ENCODE measurements at places on chromosomes 3 and 15. TPM values are rescaled to one million over a fixed set of nuclear protein-coding genes. Genes with fewer than 3 reads are reported as not detected.

DNA sequence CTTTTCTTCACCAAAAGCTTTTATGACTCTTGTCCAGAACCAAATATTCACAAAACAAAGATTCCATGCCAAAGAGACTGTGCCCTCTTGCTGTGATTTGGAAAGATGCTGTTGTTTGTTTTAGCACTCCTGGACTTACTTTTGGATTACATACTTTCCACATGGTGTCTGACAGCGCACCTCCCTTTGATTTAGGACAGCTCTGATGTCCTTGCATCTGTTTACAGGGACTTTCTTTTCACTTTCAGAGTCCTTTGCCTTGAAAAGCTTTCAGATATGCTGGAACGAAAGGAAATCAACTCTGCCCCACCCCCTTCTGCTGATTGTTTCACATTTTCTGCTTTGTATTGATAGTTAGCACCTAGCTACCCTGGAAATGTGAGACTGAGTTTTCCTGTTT is 133.0 kb upstream of the NR2E3 start:
- no peaks in the 10 kb centered on the region for H3K36me3 ChIP-seq
- no peaks in the 10 kb centered on the region for H3K4me1 ChIP-seq
- no peak overlapping the region for H3K4me3 ChIP-seq
- no peak for DNase-seq
- H3K27ac ChIP-seq = no peak overlapping the region

Gene SUCNR1
- 9.0 TPM for total RNA-seq

- H3K4me1 ChIP-seq = no peaks in the 10 kb centered on the region
- no peak overlapping the region for H3K4me3 ChIP-seq
- no peak overlapping the region for H3K27ac ChIP-seq
These were observed 28.3 kb downstream of the EHHADH start for GRCh38 chr3:185225523-185225922.

DNA sequence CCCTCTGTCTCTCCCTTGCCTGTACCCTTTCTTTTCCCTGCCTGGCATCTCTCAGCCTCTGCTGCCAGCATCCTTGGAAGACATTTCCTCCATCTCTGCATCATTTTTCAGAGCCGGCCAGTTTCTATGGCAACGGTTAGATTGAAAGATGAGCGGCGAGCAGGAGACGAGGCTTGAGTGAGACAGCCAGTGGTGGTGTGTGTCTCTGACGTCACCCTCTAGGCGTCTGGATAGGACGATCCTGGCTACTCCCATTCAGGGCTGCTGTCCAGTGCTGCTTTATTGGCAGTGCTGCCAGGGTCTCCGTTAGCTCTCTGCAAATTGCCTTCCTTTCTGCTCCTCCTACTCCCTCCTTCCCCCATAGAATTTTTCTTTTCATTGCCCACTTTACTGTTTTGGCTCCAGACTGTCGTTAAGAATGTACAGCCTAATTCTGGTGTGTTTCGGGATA is 57.9 kb downstream of the TRAK1 start:
- peak; percentile 29 for DNase-seq
- no peak overlapping the region for H3K27ac ChIP-seq
- no peaks in the 10 kb centered on the region for H3K36me3 ChIP-seq
- no peak overlapping the region for H3K4me3 ChIP-seq
- H3K4me1 ChIP-seq = peaks cover 13% of the 10 kb centered on the region
- H3K27me3 ChIP-seq = no peaks in the 10 kb centered on the region

DNA sequence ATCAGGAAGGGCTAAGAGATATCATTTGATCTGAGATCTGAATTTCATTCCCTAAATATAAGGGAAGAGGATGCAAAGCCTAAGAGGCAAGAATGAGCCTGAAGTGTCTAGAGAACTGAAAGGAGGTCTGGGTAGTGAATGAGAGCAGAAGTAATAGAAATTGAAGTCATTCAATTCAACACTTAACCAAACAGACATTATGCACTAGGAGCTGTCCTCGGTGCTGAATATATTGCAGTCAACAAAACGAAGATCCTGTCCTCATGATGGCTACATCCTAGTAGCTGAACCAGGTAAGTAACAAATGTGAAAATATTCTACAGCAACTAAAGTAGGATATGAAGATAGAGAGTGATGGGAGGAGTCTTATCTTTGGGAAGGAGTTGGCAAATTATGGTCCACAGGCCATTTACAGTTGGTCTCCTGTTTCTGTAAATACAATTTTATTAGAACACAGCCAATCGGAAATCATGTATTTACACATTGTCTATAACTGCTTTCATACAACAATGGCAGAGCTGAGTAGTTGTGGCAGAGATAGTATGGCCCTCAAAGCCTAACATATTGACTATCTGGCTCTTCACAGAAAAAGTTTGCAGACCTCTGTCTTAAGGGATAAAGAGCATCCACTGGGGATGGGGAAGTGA is 192.9 kb upstream of the CADPS start:
- DNase-seq = peak; percentile 33
- no peaks in the 10 kb centered on the region for H3K36me3 ChIP-seq
- no peaks in the 10 kb centered on the region for H3K4me1 ChIP-seq
- no peak overlapping the region for H3K27ac ChIP-seq

DNA sequence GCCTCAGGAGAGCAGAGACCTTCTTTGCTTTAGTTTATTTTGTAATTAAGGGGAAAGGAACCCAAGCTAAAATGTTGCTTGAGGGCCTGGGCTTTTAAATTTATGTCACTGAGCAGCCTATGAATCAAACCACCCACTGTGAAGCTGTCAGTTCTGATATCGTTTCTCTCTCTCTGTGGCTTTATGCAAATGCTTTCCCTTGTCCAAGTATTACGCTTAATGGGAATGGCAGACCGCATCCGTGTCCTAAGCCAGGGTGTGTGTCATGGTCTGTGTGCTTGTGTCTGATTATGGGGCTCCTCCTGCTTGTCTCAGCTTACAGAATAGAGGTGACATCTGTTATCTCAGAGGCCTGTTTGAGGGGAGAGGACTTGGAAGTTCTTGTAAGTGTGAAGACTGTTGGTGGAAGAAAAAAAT is 82.4 kb downstream of the EBLN2 start:
- H3K27me3 ChIP-seq = no peaks in the 10 kb centered on the region
- no peaks in the 10 kb centered on the region for H3K4me1 ChIP-seq
- H3K27ac ChIP-seq = no peak overlapping the region
- DNase-seq = peak; percentile 3
- H3K36me3 ChIP-seq = no peaks in the 10 kb centered on the region
- H3K4me3 ChIP-seq = no peak overlapping the region

GRCh38 chr3:112990672-112991602 is at the start of gene GTPBP8:
Gene GTPBP8, plus strand, starts transcription at chr3:112990984. Its CDS starts 16 bp downstream, at chr3:112991000.
- H3K4me3 ChIP-seq = peak within 1 kb of the TSS; percentile 75
- H3K27me3 ChIP-seq = no peaks in the 10 kb centered on the region
- H3K4me1 ChIP-seq = peaks cover 12% of the 10 kb centered on the region
- peak within 1 kb of the TSS; percentile 94 for H3K27ac ChIP-seq

- no peaks in the 10 kb centered on the region for H3K36me3 ChIP-seq
- H3K4me1 ChIP-seq = no peaks in the 10 kb centered on the region
- H3K4me3 ChIP-seq = no peak overlapping the region
These were observed 8.4 kb upstream of the PLA1A start for GRCh38 chr3:119589102-119589773.

DNA sequence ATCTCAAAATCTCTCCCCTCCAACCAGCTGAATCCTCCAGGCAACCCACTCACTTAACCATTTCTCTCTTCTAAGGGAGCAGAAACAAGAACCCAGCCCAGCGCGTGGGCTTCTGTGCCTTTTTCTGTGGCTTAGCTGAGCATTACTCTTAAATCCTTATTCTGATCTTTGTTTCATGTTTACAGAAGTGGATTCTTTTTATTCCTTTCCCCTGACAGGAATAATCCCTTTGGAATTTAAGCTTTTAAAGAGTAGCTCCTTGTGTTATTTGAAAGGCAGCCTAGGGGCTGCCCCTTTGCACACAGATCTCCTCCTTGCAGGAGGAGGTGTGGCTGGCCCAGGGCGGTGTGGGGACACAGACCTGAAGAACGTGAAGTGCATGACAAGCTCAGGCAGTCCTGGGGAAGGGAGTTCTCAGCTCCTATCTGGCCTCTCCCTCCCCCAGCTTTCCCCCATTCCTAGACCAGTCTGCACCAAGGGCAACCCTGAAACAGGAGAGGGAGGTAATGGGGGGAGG is 77.1 kb upstream of the UBE2E1 start:
- no peak overlapping the region for H3K27ac ChIP-seq
- H3K27me3 ChIP-seq = no peaks in the 10 kb centered on the region
- no peak overlapping the region for H3K4me3 ChIP-seq
- H3K4me1 ChIP-seq = peaks cover 7% of the 10 kb centered on the region
- DNase-seq = peak; percentile 27

- H3K27ac ChIP-seq = no peak overlapping the region
- H3K4me3 ChIP-seq = no peak overlapping the region
- DNase-seq = no peak
- H3K27me3 ChIP-seq = no peaks in the 10 kb centered on the region
- no peaks in the 10 kb centered on the region for H3K36me3 ChIP-seq
These were observed 83.9 kb upstream of the CDIN1 start for GRCh38 chr15:36495456-36495991.

DNA sequence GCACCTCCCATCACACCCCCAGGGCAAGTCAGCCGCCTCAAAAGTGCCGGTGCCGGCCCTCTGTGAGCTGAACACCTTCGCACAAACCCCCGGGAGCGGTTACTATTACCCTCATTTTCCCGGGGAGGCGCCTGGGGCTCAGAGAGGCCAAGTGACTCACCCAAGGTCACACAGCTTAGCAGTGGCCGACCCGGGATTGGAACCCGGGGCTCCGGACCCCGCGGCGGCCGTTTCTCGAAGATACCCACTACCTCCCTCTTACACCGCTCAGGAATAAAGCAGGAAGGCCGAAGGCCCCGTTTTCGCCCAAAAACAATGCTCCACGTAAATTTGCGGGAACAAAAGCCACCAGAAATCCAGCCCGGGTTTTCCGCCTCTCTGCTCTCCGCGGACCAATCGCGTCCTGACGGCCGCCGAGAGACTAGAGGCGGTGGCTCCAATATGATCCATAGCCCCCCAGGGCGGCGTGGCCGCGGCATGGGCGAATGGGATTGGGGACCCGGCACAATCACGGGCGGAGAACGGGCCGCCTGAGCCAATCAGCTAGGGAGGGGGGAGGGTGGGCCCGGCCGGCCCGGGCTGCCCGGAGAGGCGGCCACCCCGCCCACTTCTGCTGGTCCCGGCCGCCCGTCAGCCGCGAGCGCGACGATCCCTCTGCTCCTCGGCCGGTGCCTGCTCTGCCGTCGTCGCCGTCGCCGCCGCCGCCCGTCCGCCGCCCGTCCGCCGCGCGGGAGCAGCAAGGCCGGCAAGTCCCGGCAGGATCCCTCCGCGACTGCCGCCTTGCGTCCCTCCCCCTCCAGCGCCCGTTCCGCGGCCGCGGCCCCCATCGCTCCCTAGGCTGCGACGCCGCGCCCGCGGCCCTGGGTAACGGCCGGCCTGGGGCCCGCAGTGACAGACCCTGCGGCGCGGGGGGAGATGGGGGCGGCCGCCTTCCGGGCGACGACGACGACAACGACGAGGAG is 177.0 kb downstream of the OR4M2 start:
- no peak for DNase-seq
- H3K4me1 ChIP-seq = no peaks in the 10 kb centered on the region
- H3K36me3 ChIP-seq = no peaks in the 10 kb centered on the region
- no peak overlapping the region for H3K4me3 ChIP-seq

- DNase-seq = no peak
- H3K36me3 ChIP-seq = peaks cover 6% of the 10 kb centered on the region
- no peaks in the 10 kb centered on the region for H3K27me3 ChIP-seq
- H3K4me1 ChIP-seq = peaks cover 7% of the 10 kb centered on the region
- no peak overlapping the region for H3K27ac ChIP-seq
These were observed 4.4 kb downstream of the KLF15 start for GRCh38 chr3:126352476-126353454.

DNA sequence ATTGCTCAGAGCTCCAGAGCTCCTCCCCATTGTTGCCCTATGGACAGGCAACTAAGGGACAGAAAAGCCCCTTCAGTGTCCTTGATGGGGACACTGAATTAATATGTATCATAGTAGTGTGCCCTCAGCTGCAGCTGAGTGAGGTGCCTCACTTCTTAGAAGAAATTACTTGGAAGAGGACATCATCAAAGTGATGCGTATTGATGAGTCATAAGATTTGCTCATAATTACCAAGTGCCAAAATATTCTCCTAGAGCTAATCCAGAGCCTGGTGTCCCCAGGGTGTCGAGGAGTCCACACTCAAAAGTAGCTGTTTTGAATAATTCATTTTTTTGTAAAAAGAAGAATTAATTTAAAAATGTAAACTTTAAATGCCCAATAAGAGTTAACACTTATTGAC is 200.7 kb upstream of the SEMA6D start:
- no peaks in the 10 kb centered on the region for H3K36me3 ChIP-seq
- H3K4me3 ChIP-seq = no peak overlapping the region
- H3K27me3 ChIP-seq = no peaks in the 10 kb centered on the region
- no peak overlapping the region for H3K27ac ChIP-seq

DNA sequence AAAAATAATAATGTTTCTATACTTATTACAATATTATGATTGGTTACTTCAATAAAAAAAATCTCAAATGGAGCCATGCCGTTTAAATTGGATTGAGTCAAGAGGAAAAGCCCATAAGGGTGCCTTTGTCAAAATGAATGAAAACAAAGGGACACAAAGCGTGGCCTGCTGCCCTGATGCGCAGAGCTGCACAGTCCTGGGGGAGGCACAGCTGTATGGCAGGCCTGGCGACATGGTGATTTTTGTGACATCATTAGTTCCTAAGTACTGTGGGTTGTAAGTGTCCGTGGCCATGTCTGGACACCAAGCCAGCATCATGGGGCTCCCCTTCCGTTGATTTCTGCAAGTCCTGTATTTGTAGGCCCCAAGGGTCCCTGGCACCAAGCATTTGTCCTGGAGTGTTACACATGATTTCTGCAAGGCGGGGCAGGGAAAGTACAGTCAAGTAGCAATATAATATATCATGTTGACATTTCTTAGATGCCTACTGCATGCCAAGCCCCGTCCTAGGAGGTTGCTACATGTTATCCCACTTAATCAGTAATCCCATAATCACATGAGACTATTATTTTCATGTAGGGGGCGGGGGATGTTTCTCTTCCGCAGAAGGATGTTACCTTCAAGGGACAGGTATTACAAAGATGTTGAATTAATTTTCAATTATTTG is 59.7 kb downstream of the GHSR start:
- no peak for DNase-seq
- H3K27me3 ChIP-seq = no peaks in the 10 kb centered on the region
- H3K36me3 ChIP-seq = no peaks in the 10 kb centered on the region
- H3K27ac ChIP-seq = no peak overlapping the region

DNA sequence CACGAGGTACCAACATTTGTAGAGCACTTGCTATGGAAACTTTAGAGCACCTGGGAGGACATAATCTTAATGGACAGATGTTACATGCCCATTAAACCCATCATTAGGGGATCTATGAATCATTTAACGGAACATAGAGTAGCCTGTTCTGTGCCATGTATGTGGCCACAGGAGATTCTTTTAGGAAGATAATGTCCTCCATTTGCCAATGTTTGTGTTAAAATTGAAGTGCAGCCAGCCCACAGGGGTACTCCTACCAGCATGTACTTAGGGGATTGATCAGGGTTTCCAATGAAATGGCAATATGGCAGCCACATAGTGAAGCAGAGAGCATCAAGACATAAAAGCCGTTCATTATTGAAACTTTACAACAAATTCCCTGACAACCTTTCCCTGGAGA is 70.7 kb downstream of the TNIK start:
- no peaks in the 10 kb centered on the region for H3K27me3 ChIP-seq
- H3K4me3 ChIP-seq = no peak overlapping the region
- no peak for DNase-seq
